ENCODE measurements at places on chromosomes 11 and 22.

- DNase-seq, result no peak
Measured at GRCh38 chr22:32416556-32417085, 4.6 kb upstream of the RTCB start.

- no peak for DNase-seq
Measured at GRCh38 chr11:111932611-111932950, 4.6 kb upstream of the DIXDC1 start.

DNA sequence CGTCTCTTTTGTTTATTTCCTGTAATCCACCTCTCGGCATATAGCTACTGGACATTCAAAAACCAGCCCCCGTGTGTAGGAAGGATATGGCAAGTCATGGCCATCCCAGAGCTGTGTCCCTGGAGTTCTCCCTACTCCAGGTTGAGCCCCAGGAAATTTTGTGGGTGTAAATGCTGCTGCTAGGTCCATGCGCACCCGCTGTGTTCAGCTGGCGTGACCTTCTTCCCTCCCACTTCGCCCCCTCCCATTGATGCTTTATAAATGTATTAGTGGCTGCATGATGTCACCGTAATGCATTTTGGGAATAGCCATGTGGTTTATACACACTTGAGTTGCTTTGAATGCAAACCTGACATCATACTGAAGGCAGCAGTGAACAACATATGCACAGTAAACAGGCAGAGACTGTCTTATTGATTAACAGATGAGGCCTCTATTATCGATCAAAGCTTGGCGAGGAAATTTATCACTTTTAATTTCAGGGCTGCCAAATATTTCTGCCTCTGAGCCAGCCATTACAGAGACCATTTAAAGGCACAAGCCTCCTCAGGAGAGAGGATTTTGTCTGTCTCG is 113.6 kb upstream of the NNMT start:
- no peak for DNase-seq

DNA sequence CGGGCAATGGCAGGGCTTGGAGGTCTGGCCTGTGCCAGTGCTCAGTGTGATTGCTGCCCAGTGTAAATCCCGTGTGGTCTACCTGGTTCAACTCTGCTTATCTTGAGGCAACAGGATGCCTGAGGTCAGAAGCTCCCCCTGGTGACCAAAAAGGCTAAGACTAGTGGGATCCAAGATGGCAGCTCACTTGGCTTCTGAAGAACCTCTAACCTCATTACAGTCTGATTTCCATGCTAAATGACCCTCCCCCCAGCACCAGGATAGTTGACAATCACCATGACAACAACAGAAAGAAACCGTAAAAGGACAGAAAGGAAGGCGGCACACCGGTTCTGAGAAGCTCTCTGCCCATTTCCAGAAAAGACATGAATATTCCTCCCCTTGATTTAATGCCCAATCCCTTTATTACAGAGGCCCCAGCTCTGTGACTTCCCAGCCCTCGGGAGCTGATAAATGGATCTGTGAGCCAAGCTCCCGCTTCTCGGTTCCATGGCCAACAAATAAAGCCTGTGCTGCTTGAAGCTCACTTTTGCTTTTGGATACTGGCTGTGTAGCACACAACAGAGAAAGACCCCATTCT is 398.4 kb downstream of the CTTN start:
- no peak for DNase-seq

DNA sequence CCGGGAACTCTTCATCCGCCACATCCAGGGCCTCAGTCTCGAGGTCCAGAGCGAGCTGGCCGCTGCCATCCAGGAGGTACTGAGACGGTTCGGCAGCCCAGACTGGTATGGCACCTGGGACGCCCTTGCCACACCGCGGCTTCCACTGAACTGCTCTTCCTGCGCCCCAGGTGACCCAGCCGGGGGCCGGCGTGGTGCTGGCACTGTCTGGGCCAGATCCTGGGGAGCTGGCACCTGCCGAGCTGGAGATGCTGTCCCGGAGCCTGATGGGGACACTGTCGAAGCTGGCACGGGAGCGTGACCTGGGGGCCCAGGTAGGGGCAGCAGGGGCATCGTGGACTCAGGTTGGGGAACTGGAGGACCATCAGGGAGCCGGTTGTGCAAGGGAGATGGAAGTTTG is 1.4 kb downstream of the CCDC88B start:
- DNase-seq, result no peak
